ENCODE measurements at places on chromosomes 3 and 15.

GRCh38 chr3:32819551-32820348 is 2.0 kb downstream of the TRIM71 start:
- no peak for DNase-seq

GRCh38 chr3:36543276-36543997 is 163.1 kb downstream of the STAC start:
- DNase-seq = no peak

- DNase-seq = no peak
These were observed 29.6 kb upstream of the NFKBIZ start for GRCh38 chr3:101819649-101820206.

GRCh38 chr3:87201727-87202126 is 25.4 kb upstream of the CHMP2B start:
- no peak for DNase-seq

- DNase-seq = no peak
These were observed 124.6 kb upstream of the SGO1 start for GRCh38 chr3:20310629-20311028.

- DNase-seq = peak; percentile 56
These were observed 53.2 kb downstream of the PGPEP1L start for GRCh38 chr15:98954411-98954810.

DNA sequence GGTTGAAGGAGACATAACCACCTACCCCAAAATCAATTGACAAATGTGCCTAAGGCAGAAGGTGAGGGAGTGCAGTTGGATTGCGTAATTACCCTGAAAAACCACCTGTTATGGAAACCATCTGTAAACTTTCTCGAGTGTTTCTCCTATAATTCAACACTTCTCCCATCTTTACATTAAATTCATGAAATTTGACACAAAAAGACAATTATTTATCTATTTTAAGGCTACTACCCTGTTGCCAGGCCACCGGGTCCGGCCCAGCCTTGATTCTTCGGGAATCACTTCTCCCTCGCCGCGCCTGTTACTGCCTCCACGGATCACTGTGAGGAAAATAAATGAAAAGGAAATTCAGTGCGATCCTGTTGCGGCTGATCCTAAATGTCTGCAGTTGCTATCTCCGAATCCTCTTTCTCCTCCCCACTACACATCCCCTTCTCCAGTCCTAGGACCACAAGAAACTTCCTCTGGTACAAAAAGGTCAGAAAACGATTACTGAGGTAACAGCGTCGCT is 646 bp downstream of the IQCB1 start:
- no peak for DNase-seq

GRCh38 chr15:65254356-65254755 is 32.3 kb downstream of the PARP16 start:
- no peak for DNase-seq

DNA sequence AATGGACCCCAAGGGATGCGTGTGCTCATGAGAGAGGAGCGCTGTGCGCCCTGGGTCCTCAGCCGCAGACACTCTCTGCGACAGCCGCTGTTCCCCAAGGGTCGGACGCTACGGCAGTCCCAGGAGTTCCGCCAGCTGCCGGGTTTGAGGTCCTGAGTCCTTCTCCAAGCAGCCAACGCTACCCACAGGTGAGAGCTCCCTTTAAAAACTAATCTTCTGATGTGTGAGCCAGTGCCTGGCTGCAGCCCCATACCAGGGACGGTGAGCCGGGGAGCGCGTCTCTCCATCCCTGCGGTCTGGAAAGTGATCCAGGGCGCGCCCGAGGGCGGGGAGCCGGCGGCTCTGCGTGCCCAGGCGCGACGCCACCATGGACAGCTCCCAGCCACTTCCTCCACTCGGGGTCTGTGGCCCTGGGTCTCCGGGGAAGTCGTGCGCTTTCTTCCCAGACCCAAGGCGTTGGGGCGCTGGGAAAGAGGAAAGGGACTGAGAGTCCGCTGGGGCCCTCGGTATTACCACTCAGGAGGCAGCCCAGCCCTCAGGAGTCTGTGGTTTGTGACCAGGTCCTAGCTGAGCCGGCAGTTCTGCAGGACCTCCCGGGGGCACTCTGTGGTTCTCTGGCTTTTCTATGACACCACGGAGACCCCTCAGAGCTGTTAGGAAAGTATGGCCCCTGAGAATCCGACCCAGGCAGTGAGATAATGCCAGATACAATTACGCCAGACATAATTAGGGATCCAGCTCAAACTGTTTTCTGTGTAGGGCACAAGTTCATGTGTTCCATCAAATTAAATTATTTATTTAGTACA is 1.4 kb downstream of the CEMIP start:
- DNase-seq = no peak

DNA sequence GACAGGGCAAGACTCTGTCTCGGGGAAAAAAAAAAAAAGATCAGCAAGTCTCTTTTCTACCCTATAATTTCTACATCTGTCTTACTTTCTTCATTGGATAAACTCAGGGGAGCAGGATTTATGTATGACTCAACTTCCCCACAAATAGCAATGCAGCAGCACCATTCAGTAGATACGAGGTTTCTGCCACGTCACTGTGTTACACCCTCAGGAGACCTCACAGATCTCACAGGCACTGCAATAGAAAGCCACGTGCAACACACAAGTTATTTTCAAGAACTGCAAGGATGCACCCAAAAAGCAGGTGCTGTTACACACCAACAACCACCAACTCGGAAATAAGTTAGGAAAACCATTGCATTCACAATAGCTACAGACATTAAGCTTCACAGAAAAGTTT is 30.2 kb downstream of the TSPAN3 start:
- no peak for DNase-seq

DNA sequence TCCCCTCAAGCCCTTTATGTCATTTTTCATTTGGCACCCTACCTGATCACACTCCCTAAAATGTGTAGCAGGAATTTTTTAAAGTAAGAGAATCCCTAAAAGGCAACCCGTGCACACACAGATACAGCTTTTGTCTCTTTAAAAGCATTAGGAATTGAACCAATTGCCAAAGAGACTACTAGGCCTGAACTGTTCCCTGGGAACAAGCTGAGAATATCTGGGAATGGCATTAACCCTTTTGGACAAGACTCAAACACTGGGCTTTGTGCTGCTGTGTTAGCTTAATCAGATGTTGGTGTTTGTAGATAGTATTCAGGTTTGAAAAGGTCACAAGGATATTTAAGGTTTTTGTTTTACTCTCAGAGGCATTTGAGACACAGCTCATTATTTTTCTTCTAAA is 414.4 kb upstream of the PDZRN3 start:
- no peak for DNase-seq

DNA sequence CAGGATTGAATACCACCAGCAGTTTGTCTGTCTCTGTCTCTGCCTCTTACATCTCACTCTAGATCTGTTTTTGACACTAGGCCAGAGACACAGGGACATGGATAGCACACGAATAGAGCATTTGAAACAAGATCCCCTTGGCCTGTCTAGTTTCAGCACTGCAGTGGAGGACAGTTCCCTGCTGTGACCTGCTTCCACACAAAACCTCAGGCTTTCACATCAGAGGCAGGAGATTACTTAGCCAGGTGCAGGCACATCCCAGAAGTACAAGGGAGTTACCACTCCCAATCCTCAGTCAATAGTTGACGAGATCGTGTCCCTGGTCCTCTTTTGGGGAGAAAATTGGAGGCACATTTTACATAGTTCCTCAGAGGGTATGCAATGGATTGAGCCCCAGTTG is 34.0 kb upstream of the CCK start:
- no peak for DNase-seq

GRCh38 chr3:139122221-139122581 is 77.5 kb upstream of the PRR23C start:
- no peak for DNase-seq

GRCh38 chr15:67127965-67128364 is 62.6 kb downstream of the SMAD3 start:
- DNase-seq = peak; percentile 87

DNA sequence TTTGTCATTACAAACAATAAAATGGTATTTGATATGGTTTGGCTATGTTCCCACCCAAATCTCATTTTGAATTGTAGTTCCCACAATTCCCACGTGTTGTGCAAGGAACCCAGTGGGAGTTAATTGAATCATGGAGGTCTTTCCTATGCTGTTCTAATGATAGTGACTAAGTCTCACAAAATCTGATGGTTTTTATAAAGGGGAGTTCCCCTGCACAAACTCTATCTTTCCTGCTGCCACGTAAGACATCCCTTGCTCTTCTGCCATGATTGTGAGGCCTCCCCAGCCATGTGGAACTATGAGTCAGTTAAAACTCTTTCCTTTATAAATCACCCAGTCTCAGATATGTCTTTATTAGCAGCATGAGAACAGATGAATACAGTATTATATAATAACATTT is 15.4 kb upstream of the AADAC start:
- DNase-seq = no peak

- DNase-seq = no peak
These were observed 421.4 kb downstream of the SHQ1 start for GRCh38 chr3:72426618-72427397.

DNA sequence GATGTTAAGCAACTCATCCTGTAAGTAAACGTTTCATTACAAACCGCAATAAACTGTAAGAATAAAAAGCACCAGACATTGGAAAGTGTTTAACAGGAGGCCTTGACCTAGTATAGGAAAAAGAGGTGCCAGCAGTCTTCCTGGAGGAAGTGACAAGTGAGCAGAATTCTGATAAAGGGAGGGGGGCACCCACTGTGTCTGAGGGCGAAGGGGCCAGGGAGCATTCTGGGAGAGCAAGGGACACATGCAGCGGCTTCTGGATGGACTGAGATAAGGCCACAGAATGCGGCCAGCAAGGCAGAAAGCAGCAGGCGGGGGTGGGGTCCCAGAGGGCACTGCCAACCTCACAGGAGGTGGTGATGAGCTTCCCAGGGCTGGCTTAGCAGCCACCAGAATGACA is 80.2 kb downstream of the MTHFS start:
- DNase-seq = no peak

DNA sequence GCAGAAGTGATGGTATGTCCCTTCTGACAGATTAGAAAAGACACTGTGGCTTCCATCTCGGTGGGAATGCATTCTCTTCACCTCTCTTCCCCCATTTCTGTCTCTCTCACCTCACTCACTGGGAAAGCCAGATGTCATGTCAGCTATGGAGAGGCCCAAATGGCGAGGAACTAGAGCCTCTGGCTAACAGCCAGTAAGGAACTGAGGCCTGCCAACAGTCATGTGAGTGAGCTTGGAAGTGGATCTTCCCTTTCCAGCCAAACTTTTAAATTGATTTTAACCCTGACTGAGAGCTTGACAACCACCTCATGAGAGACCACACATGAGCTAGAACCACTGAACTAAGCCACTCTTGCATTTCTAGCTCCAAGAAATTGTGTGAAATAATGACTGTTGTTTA is 35.2 kb upstream of the CDAN1 start:
- DNase-seq = no peak

- no peak for DNase-seq
These were observed 109.3 kb downstream of the KCNMB2 start for GRCh38 chr3:178645503-178645902.

- DNase-seq = no peak
These were observed 47.5 kb upstream of the RPS17 start for GRCh38 chr15:82587805-82588204.

DNA sequence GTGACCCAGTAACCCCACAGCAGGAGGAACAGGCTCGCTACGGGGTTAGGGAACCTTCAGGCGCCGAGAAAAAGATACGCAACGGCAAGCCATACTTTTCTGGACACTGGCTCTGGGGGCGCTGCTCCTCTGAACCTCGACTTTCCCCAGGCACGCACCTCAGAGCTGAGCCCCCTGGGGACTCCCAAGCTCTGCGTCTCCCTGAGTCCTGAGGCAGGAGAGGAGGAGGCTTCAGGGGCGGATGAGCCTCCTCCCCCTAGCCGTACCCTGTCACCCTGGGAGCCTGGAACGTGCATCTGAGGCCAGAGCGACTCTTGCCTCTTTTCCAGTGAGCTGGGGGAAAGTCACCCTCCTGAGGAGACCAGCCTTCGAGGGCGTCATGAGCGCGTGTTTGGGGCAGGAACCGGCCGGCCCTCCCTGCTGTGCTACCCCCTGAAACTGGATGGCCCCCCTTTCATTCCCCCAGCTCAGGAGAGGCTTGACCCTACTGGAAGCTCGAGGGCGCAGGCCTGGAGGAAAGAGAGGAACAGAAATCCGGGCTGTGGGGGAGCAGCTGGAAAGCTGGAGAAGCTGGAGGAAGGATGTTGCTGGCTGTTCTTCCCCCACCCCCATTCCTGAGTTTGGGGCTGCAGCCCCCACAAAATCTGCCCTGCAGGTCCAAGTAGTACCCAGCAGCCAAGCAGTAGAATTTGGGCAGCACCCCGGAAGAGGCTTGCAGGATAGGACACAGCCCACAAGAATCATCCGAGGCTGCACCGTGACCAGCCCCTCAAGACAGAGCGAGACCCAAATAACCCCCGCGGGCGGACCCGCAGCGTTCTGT is 25.1 kb upstream of the POLG start:
- DNase-seq = no peak

DNA sequence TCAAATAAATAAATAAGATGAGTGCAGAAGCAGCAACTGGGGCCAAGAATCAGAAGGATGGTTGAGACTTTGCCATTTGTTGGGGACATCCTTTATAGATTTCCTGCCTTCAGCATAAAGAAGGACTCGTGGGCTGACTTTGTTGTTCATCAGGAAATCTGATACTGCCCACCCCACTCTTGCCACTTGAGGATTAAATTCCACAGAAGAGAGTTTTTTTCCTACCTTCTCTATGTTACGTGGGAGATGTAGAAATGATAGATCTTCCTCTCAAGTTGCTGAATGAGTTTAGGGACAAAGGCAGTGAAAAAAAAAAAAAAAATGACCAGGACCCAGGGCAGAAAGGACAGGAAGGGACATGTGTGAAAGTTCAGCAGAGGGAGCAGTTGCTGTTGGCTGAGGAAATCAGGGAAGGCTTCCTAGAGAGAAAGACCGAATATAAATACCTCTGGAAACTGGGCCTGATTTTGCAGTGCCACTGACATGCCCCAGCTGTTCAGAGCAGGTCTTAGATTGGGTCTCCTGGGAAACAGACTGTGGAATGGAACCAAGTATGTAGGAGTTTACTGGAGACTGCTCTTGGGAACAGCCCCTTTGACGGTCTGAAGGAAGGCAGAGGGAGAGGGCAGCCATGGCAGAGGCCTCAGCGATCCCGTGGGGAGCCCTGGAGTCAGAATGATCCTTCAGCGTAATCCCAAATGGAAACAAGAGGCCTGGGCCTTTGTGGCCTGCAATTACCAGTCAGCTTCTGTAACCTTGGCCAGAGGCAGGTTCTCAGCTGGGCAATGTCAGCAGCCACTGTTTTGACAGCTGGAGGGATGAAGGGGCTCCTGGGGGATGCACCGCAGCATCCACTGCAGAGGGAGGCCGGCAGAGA is 50.9 kb downstream of the C3orf20 start:
- DNase-seq = no peak

GRCh38 chr15:80426316-80426715 is 22.1 kb downstream of the ARNT2 start:
- DNase-seq = no peak
